ENCODE measurements at places on chromosomes 4 and X. TPM values are rescaled to one million over a fixed set of nuclear protein-coding genes. Genes with fewer than 3 reads are reported as not detected.
A peak's percentile ranks its signal among the peaks of the same experiment; 100 is the strongest.

The GRID2 gene
- polyA plus RNA-seq, result not detected

The TEC gene
- 1.9 TPM for polyA plus RNA-seq

The SEC31A gene
- 89.9 TPM for polyA plus RNA-seq

The SFRP2 gene
- 0.09 TPM for polyA plus RNA-seq

The ADH7 gene
- not detected for polyA plus RNA-seq

The EDNRA gene
- polyA plus RNA-seq, result 0.75 TPM

The TBC1D8B gene
- 3.9 TPM for polyA plus RNA-seq

The FAM200B gene
- 45.7 TPM for polyA plus RNA-seq

The ENPP6 gene
- not detected for polyA plus RNA-seq

- H3K27me3 ChIP-seq, result no peaks in the 10 kb centered on the region
- no peak overlapping the region for H3K27ac ChIP-seq
- H3K4me1 ChIP-seq, result no peaks in the 10 kb centered on the region
- no peaks in the 10 kb centered on the region for H3K36me3 ChIP-seq
- DNase-seq, result no peak
These were observed 14.7 kb downstream of the NDP start for GRCh38 chrX:43958529-43958928.

DNA sequence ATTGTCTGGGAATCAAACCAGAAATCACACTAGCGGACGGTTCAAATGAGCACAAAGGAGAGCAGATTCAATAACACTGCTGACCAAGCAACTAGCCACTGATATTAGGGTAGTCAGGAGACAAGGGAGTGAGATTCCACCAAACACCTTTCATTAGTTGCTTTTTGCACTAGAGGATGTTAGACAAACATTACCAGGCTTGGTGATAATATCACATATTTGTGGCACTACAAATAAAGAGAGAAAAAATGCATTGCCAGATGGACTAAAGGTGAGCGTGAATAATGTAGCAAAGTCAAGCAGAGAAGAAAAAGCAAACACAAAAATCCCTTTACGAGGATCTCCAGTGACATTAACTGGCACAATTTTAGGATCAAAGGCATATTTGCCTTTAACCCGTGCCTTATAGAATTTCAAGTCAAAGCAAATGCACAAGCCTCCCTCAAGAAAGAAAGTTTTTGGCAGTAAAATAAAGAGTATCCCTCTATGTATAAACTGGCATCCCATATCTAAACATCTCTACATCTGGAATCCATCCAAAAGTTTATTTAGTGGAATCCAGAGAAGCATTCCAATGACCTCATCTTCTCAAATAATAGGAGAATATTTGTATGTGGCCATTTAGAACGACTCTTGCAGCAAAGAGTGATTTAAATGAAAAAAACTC lies 290.9 kb downstream of the KCTD8 start:
- H3K27ac ChIP-seq, result no peak overlapping the region
- H3K4me3 ChIP-seq, result no peak overlapping the region
- no peaks in the 10 kb centered on the region for H3K4me1 ChIP-seq
- no peak for DNase-seq
- no peaks in the 10 kb centered on the region for H3K27me3 ChIP-seq

GRCh38 chr4:78659264-78659663 lies 107.7 kb downstream of the ANXA3 start:
- no peak overlapping the region for H3K4me3 ChIP-seq
- no peaks in the 10 kb centered on the region for H3K27me3 ChIP-seq
- H3K4me1 ChIP-seq, result peaks cover 3% of the 10 kb centered on the region
- no peak for DNase-seq

- H3K4me1 ChIP-seq, result no peaks in the 10 kb centered on the region
- no peaks in the 10 kb centered on the region for H3K36me3 ChIP-seq
- no peak overlapping the region for H3K4me3 ChIP-seq
- H3K27ac ChIP-seq, result no peak overlapping the region
- no peaks in the 10 kb centered on the region for H3K27me3 ChIP-seq
These were observed 61.7 kb upstream of the PLS3 start for GRCh38 chrX:115499112-115499805.

GRCh38 chr4:7218686-7219085 lies 26.3 kb downstream of the SORCS2 start:
- no peak overlapping the region for H3K4me3 ChIP-seq
- H3K27me3 ChIP-seq, result no peaks in the 10 kb centered on the region
- DNase-seq, result no peak
- no peaks in the 10 kb centered on the region for H3K36me3 ChIP-seq
- H3K4me1 ChIP-seq, result peaks cover 32% of the 10 kb centered on the region
- no peak overlapping the region for H3K27ac ChIP-seq

DNA sequence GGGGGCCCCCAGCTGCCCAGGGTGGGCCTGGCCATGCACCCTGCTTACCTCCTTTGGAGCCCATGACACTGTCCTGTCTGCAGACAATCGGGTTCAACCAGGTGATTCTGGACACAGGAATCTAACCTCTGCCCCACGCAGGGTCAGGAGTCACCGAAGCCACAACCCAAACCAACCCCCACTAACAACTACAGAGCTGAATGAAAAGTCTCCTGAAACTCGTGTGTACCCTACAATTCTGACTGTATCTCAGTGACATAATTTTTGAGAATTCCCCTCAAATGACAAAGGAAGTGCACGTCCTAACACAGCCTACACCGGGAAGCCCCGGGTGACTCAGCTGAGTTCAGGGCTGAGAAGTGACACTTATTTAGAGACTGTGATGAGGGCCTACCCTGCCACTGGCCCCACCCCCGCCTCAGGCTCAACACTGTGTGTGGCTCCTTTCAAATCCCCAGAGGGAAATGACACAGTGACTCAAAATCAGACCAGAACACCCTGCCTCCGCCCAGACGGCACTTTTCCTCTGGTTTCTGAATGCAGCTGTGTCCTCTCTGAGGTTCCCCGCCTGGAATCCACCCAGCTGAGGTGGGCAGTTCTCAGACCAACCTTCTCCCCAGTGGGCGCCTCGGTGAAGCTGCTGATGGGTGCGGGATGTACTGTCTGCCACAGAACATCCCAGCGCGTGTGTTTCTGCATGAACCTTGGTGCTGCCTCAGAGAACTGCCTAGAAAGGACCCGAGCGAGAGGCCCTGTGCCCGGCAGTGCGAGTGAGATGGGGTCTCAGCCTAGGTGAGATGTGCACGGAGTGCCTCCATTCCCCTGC lies 9.9 kb downstream of the TNIP2 start:
- no peaks in the 10 kb centered on the region for H3K27me3 ChIP-seq
- no peak overlapping the region for H3K4me3 ChIP-seq
- H3K4me1 ChIP-seq, result no peaks in the 10 kb centered on the region
- H3K27ac ChIP-seq, result peak overlapping the region; percentile 43
- no peak for DNase-seq
- H3K36me3 ChIP-seq, result peaks cover 6% of the 10 kb centered on the region

GRCh38 chr4:167100120-167100519 lies 134.2 kb downstream of the SPOCK3 start:
- no peaks in the 10 kb centered on the region for H3K4me1 ChIP-seq
- H3K4me3 ChIP-seq, result no peak overlapping the region
- no peak overlapping the region for H3K27ac ChIP-seq
- H3K27me3 ChIP-seq, result no peaks in the 10 kb centered on the region
- no peak for DNase-seq

GRCh38 chrX:817759-818300 lies 187.2 kb downstream of the SHOX start:
- H3K4me3 ChIP-seq, result no peak overlapping the region
- H3K36me3 ChIP-seq, result no peaks in the 10 kb centered on the region
- H3K4me1 ChIP-seq, result no peaks in the 10 kb centered on the region
- no peak overlapping the region for H3K27ac ChIP-seq
- no peak for DNase-seq
- no peaks in the 10 kb centered on the region for H3K27me3 ChIP-seq

DNA sequence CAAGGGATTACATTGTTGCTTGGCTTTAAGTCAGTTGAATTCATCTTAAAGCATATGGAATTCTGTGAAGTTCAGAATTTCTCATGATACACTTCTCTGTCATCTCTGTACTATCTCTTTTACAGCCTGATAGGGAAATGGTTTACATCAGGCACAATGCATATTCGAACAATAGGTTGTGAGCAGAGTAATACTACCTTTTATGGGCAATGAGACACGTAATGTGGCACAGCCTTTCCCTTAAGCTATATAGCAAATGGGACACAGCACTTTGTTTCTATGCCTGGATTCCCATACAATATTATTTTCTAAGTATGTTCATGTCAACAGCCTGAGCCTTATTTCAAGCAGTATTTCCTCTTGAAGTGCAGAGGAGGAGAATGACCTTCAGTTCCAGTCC lies 58.4 kb downstream of the SYNPO2 start:
- no peak for DNase-seq
- peaks cover 1% of the 10 kb centered on the region for H3K4me1 ChIP-seq
- no peaks in the 10 kb centered on the region for H3K36me3 ChIP-seq
- no peaks in the 10 kb centered on the region for H3K27me3 ChIP-seq
- H3K4me3 ChIP-seq, result no peak overlapping the region
- no peak overlapping the region for H3K27ac ChIP-seq

- H3K4me3 ChIP-seq, result no peak overlapping the region
- DNase-seq, result no peak
- H3K36me3 ChIP-seq, result no peaks in the 10 kb centered on the region
- no peaks in the 10 kb centered on the region for H3K27me3 ChIP-seq
- no peaks in the 10 kb centered on the region for H3K4me1 ChIP-seq
- no peak overlapping the region for H3K27ac ChIP-seq
These were observed 797.6 kb upstream of the AADAT start for GRCh38 chr4:170887396-170887795.

- no peaks in the 10 kb centered on the region for H3K27me3 ChIP-seq
- no peak for DNase-seq
- H3K36me3 ChIP-seq, result no peaks in the 10 kb centered on the region
- no peaks in the 10 kb centered on the region for H3K4me1 ChIP-seq
These were observed 29.3 kb downstream of the CLCN5 start for GRCh38 chrX:49951524-49952193.

DNA sequence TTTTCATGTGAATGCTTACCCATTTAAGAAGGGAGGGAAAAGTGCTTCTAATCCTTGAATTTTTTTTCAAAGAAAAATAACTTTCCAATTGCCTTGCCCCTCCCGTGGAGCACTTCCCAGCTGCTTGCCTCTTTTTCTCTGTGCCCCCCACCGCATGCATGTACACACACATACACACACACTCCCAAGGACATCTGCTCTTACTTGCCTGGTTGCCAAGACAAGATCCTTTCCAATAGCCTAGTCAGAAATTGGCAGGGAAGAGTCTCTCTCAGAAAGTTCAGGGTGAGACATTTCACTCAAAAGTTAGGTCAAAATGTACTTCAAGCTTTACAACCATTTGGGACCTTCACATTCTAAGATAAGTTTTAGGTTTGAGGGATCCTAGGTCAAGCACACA lies 10.9 kb downstream of the HHIP start:
- no peak for DNase-seq
- H3K27ac ChIP-seq, result no peak overlapping the region
- H3K4me1 ChIP-seq, result no peaks in the 10 kb centered on the region
- H3K36me3 ChIP-seq, result no peaks in the 10 kb centered on the region
- H3K27me3 ChIP-seq, result no peaks in the 10 kb centered on the region

- no peak overlapping the region for H3K27ac ChIP-seq
- no peak overlapping the region for H3K4me3 ChIP-seq
- H3K27me3 ChIP-seq, result no peaks in the 10 kb centered on the region
- DNase-seq, result no peak
- H3K36me3 ChIP-seq, result no peaks in the 10 kb centered on the region
- no peaks in the 10 kb centered on the region for H3K4me1 ChIP-seq
These were observed 175.4 kb downstream of the TBCK start for GRCh38 chr4:106140601-106141000.

- H3K36me3 ChIP-seq, result no peaks in the 10 kb centered on the region
- H3K4me3 ChIP-seq, result no peak overlapping the region
- no peak overlapping the region for H3K27ac ChIP-seq
- DNase-seq, result no peak
- H3K4me1 ChIP-seq, result no peaks in the 10 kb centered on the region
These were observed 36.0 kb upstream of the ARSJ start for GRCh38 chr4:114015444-114015899.

DNA sequence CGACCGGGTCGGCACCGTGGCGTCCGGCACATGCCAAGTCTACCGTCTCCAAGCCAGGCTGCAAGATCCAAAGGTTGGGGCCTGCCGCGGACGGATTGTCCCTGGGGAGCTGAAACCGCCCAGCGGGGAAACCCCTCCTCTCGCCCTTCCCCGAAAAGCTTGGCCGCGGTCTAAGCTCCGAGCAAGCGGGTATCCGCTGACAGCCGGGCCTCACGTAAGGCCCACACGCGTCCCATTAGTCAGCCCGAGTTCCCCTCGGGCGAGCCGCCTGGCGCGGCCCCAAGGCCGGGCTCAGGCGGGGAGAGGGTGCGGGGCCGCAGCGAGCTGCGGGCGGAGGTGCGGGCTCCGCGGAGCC lies 6.8 kb upstream of the BCOR start:
- no peak for DNase-seq
- H3K27ac ChIP-seq, result peak overlapping the region; percentile 84
- H3K4me3 ChIP-seq, result peak overlapping the region; percentile 69
- H3K27me3 ChIP-seq, result no peaks in the 10 kb centered on the region

DNA sequence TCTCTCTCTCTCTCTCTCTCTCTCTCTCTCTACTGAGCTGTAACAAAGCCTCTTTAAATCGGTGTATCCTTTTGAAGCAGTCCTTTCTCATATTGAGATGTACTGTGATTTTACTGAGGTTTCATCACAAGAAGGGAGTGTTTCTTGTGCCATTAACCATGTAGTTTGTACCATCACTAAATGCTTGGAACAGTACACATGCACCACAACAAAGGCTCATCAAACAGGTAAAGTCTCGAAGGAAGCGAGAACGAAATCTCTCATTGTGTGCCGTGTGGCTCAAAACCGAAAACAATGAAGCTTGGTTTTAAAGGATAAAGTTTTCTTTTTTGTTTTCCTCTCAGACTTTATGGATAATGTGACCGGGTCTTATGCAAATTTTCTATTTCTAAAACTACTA lies 37.2 kb downstream of the HPF1 start:
- H3K4me1 ChIP-seq, result no peaks in the 10 kb centered on the region
- H3K36me3 ChIP-seq, result no peaks in the 10 kb centered on the region
- DNase-seq, result no peak

DNA sequence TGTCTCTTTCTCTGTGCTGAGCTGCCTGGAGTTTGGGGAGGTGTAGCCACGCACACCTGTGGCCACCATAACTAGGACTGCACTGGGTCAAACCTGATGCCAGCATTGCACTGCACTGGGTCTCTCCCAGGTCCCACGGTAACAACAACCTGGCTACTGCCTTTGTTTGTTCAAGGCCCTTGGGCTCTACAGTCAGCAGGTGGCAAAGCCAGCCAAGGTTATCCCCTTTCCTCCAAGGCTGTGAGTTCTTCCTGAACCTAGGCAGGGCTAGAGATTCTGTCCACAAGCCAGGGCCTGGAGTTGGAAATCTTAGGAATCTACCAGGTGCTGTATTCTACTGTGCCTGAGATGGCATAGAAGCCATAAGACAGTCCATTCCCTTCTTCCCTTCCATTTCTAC lies 126.7 kb upstream of the MAGEE2 start:
- no peak for DNase-seq
- H3K36me3 ChIP-seq, result no peaks in the 10 kb centered on the region
- H3K4me1 ChIP-seq, result no peaks in the 10 kb centered on the region
- H3K4me3 ChIP-seq, result no peak overlapping the region
- H3K27ac ChIP-seq, result no peak overlapping the region
- H3K27me3 ChIP-seq, result no peaks in the 10 kb centered on the region

GRCh38 chr4:113446019-113446418 lies 315.5 kb downstream of the CAMK2D start:
- no peaks in the 10 kb centered on the region for H3K36me3 ChIP-seq
- H3K27me3 ChIP-seq, result no peaks in the 10 kb centered on the region
- no peak overlapping the region for H3K27ac ChIP-seq
- no peak overlapping the region for H3K4me3 ChIP-seq
- H3K4me1 ChIP-seq, result peaks cover 6% of the 10 kb centered on the region

GRCh38 chr4:68577590-68577989 lies 1.5 kb upstream of the UGT2B17 start:
- no peaks in the 10 kb centered on the region for H3K27me3 ChIP-seq
- no peaks in the 10 kb centered on the region for H3K36me3 ChIP-seq
- H3K4me3 ChIP-seq, result no peak overlapping the region
- no peak for DNase-seq
- H3K4me1 ChIP-seq, result peaks cover 6% of the 10 kb centered on the region

Measured in liver (tissue), 10 donors.